ENCODE measurements at places on chromosomes 6 and 20. TPM values are rescaled to one million over a fixed set of nuclear protein-coding genes. Genes with fewer than 3 reads are reported as not detected.

GRCh38 chr6:15480525-15480924 lies 182.3 kb downstream of the DTNBP1 start:
- DNase-seq = no peak

DNA sequence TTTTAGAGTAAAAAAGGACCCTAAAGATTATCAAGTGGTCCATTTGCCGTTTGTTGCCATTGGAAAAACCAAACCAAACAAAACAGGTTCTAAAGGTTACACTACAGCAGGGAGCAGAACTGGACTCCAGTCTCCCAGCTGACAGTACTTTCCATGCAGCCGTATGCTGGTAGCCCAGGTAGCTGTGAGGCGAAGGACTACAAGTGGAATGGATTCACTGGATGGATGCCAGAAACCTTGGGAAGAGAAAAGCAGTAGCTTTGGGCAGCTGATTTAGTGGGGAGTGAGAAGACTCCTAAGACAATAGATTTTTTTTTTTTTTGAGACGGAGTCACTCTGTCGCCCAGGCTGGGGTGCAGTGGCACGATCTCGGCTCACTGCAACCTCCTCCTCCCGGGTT lies 88.3 kb downstream of the SASH1 start:
- DNase-seq = no peak

DNA sequence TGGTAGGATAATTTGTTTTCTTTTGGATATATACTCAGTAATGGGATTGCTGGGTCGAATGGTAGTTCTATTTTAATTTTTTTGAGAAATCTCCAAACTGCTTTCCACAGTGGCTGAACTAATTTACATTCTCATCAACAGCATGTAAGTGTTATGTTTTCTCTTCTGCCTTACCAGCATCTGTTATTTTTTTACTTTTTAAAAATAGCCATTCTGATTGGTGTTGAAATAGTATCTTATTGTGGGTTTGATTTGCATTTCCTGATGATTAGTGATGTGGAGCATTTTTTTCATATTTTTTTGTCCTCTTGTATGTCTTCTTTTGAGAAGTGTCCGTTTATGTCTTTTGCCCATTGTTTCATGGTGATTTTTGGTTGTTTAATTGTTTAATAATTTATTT lies 11.9 kb downstream of the HINT3 start:
- DNase-seq = no peak

- DNase-seq = no peak
These were observed 129.1 kb downstream of the PREX1 start for GRCh38 chr20:48698507-48699267.

- no peak for DNase-seq
These were observed 69.5 kb downstream of the CYP39A1 start for GRCh38 chr6:46583081-46583480.

GRCh38 chr6:157188213-157188612 lies 135.1 kb downstream of the TMEM242 start:
- DNase-seq = no peak

- DNase-seq = no peak
These were observed 138.6 kb upstream of the MARCKS start for GRCh38 chr6:113718588-113718987.

GRCh38 chr6:169194737-169195136 lies 58.9 kb downstream of the THBS2 start:
- DNase-seq = no peak

- peak; percentile 32 for DNase-seq
These were observed 27.3 kb upstream of the SPDEF start for GRCh38 chr6:34583461-34583860.

DNA sequence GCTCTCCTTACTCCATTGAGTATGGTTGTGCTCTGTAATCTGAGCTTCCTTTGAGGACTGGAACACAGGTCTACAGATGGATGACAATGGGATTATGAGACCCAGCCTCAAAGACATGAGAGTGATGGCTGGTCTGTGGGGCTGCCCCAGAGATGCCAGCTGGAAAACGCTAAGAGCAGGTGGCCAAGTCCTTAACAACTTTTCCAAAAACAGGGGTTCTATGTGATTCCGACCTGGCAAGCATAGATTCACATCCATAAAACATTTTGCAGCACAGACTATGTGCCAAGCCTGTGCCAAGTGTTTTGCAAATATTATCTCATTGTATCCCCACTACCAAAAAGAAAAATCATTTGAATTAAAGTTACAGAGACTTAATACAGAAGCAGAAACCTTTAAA lies 270.4 kb downstream of the PTPRT start:
- DNase-seq = no peak

DNA sequence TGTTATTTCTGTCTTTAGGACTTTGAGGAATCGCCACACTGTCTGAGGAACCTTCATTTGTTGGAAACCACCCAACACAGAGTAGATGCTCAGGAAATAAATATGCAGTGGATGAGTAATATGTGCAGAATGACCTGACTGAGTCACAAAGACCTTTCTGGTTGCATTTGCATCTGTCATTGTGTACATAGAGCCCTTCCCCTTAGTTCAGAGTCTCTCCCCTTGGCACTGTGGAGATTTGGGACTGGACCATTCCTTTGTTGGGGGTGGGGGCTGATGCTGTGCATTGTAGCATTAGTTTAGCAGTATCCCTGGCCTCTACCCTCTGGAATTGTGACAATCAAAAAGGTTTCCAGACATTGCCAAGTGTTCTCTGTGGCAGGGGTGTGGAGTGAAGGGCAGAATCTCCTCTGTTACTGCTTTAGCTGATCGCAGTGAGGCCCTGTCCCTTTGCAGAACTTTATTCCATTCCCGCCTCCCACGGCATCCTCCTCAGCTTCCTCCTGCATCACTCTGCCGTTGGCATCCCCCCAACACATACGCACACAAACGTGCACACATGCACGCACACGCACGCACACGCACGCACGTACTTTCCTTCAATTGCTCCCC lies 64.5 kb downstream of the EYA2 start:
- DNase-seq = no peak

- no peak for DNase-seq
These were observed 270.8 kb downstream of the ARID1B start for GRCh38 chr6:157047951-157048350.

GRCh38 chr6:167120583-167120903 lies 2.4 kb upstream of the CCR6 start:
- no peak for DNase-seq

DNA sequence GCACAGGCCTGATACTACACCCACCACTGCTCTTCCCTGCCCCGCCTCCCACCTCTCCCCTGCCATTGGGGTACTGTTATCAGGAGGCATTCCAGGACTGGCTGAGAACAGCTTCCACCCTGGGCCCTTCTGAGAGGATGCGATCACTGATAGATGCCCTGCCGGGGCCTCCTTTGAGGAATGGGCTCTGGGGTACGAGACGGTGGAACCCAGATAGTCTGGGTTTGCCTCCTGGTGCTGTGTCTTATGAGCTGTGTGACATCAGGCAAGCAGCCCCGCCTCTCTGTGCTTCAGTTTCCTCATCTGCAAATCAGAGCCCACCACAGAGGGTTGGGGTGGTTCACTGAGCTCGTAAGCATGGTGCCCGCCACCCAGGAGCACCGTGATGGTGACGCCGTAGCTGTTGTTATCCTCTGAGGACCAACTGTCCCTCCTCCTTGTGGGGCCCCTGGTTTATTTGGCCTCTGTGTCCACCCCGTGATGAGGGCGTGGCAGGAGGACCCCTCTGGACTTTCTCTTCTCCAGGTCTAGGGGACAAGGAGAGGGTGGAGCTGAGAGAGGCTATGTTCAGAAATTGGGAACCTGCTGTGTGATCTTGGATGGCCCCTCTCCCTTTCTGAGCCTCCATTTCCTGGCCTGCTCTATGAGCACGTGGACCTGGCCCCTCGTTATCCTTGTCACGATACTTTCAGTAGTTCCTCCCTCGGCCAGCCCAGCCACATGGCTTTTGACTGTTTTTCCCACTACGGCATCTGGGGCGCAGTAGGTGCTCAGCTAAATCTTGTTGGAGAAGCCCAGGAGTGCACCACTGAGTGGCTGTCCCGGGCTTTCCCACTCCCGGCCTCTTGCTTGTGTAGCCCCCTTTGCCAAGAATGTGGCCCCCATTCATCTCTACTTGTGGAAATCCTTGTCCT lies 18.3 kb downstream of the SRC start:
- DNase-seq = no peak

The TNF gene
- 18.6 TPM for total RNA-seq

The OR2J3 gene
- total RNA-seq = not detected

The TGM3 gene
- not detected for total RNA-seq

The ULBP2 gene
- 0.53 TPM for total RNA-seq

Measured in activated naive CD8-positive, alpha-beta T cell treated with anti-CD3 and anti-CD28 coated beads, Interleukin-2, amount 10 ng/mL, durations not matched to agents 7 days and 5 days (primary cell).